Fibroblast of skin of right biceps (primary cell): ENCODE measurements at places on chromosomes 16 and 17.

- peak; percentile 82 for DNase-seq
These were observed 27.3 kb downstream of the TTYH2 start for GRCh38 chr17:74240618-74241205.

- no peak for DNase-seq
These were observed 9.0 kb upstream of the MMP2 start for GRCh38 chr16:55469821-55470532.

DNA sequence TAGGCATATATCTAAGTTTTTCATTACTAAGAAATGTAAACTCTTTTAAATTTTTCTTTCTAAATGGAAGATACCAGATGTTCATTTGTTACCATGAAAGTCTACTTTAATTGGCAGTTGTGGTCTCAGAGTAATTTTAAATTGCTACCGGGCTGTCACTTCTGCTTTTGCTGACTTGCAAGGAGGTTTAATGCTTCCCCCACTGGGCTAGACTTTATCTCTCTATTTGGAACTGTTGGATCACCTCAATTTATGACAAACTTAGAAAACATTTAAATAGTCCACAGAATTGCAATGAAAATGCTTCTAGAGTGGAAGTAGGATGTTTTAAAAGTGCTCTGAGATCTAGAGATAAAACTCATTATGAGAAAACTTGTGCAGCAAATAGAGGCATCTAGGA is 479.8 kb upstream of the GOT2 start:
- DNase-seq: peak; percentile 28

DNA sequence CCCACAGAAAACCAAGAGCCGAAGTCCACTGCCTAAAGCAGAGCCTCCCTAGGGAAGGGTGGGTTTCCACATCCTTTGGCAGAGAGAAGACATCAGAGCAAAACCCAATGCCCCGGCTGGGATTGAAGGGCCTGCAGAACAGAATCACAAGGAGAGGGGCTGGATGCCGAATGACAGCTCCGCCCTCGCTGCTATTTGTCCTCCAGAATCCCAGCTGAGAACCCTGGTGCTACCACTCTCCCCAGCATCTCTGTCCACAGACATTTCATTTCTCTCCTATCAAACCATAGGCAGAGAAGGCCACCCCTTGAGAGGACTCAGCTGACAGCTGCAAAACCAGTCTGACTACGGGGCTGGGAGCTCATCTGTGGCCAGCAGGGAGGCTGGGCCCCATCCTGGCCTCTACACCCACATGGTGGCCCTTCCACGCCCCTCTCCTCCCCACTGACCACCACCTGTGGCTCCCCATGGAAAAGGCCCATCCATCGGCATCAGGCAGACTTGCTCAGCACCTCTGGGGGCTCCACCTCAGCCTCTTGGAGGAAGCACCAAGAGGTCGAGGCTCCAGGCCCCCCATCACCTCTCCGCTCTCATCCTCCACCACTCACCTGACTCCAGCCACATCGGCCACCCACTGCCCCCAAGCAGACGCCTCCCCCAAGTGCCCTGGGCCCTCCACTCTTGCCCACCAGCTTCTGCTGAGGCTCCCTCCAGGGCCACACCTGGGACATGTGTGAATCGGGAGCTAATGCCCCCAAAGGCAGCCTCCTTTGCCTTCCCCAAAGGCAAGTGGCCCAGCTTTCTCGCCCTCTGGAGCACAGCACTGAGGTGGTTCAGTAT is 288.5 kb downstream of the C16orf95 start:
- no peak for DNase-seq

- DNase-seq: no peak
These were observed 123.1 kb downstream of the SNX29 start for GRCh38 chr16:12099451-12100123.

GRCh38 chr17:27207073-27207513 is 86.8 kb upstream of the WSB1 start:
- peak; percentile 38 for DNase-seq

GRCh38 chr16:73233846-73234424 is 186.0 kb upstream of the ZFHX3 start:
- DNase-seq: no peak

GRCh38 chr17:50207315-50207714 is 5.9 kb upstream of the COL1A1 start:
- no peak for DNase-seq

GRCh38 chr17:81294512-81295030 is 536 bp downstream of the SLC38A10 start:
- DNase-seq: peak; percentile 10
